ENCODE measurements at places on chromosomes 4 and X.

- DNase-seq, result no peak
Measured at GRCh38 chr4:186074189-186074588, 5.2 kb downstream of the TLR3 start.

- DNase-seq, result no peak
Measured at GRCh38 chrX:53089925-53090324, 4.0 kb upstream of the KANTR start.

- no peak for DNase-seq
Measured at GRCh38 chrX:100194082-100194775, 215.8 kb downstream of the PCDH19 start.

DNA sequence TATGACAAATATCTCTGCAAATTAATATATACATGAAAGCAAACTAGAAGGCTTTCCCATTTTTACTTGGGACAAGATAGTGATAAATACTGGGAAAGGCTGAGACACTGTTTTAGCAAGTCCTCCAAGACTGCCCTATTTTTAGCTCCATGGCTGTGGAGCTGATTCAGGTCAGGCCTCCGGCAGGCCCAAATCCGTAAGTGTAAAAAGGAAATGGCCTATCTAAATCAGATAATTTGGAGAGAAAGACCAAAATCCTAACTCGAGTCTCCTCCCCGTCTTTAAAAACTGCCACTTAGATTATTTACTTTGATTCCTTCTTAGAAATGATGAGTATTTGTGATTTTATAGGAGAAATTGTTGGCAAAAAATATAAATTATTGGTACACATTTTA, 2.9 kb downstream of the OTUD4 start:
- DNase-seq, result no peak

DNA sequence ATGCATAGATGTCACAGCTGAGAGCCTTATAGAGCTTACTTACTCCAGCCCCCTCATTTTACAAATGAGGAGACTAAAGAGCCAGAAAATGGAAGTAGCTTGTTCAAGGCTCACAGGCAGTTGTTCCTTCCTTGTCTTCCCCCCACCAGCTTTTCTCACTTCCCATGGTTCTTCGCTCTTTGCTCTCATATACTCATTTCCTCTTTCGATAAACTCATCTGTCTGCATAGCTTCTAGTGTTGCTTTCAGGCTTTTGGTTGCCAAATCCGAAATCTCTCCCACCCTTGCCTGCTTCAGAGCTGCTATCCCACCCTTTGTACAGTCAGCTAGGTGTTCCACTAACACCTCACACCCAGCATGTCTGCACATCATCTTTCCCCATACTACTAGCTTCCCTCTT, 25.0 kb upstream of the GJB1 start:
- no peak for DNase-seq

DNA sequence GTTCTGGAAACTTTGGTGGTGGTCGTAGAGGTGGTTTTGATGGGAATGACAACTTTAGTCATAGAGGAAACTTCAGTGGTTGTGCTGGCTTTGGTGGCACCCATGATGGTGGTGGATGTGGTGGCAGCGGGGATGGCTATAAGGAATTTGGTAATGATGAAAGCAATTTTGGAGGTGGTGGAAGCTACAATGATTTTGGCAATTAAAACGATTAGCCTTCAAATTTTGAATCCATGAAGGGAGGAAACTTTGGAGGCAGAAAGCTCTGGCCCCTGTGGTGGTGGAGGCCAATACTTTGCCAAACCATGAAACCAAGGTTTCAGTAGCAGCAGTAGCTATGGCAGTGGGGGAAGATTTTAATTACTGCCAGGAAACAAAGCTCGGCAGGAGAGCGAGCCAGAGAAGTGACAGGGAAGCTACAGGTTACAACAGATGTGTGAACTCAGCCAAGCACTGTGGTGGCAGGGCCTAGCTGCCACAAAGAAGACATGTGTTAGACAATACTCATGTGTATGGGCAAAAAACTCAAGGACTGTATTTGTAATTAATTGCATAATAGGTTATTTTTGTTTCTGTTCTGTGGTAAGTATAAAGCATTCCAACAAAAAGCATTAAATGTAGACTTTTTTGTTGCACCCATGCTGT, 23.2 kb upstream of the SOD3 start:
- DNase-seq, result no peak

GRCh38 chr4:19693936-19694570, 557.7 kb upstream of the SLIT2 start:
- DNase-seq, result no peak

DNA sequence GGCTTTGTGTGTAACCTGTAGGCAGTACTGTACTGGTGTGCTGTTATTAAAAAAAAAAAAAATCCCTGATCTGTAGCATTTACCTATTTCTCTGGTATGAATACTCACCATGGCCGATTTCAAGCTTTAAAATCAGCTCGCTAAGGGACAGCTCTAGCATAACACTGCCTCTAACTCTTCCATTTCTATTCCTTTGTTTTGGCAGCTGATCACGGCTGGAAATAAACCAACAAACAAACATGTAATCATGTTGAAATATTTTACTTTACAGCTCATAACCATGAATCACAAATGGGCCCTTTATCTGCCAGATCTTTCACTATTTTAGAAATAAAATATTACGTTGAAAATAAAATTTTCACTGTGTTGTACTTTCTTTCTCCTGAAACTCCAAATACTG, 60.5 kb upstream of the IL15 start:
- DNase-seq, result no peak

DNA sequence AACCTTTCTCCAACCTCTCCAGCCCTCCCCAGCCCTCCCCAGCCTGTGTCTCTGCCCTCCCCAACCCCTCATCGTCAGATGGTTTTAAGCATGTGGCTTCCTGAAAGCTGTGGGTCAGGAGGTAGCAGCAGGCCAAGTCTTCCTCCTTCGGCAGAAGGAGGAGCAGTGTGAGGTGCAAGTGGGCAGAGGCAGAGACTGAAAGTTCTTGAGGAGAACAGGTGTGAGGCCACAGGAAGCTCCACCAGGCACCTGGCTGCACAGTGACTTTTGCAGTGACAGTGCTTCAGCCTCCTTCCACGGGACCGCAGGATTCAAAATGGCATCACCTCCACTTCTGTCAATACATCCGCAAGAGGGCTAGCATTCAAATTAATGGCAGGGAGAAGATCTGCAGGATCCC, 203.9 kb upstream of the LEF1 start:
- DNase-seq, result no peak

- DNase-seq, result no peak
Measured at GRCh38 chr4:102871772-102872171, 3.0 kb downstream of the CISD2 start.

DNA sequence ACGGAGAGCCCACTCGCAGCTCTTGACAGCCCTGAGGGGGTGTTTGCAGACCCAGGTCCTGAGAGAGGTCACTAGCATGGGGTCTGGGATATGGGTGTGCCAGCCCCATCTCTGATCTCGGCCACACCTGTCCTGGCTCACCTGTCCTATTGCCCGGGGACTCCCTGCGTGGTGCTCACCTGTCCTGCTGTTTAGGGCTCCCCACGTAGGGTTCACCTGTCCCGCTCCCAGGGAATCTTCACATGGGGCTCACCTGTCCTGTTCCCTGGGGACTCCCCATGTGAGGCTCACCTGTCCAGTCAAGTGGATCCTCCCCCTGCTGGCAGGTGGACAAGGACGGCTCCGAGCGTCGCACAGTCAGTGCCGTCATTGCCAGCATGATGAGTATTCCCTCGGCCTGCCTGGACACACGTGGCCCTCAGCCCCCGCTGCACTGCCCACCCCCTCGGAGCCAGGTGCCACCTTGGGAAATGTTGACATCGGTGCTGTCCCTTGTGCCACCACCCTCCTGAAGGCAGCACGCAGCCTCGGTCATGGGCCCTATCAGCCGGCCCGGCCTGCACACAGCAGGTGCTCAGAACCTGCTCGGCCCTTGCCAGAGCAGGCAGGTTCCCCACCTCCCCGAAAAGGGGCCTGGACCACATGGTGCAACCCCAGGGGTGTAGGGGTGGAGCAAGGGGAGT, 6.3 kb downstream of the SLC49A3 start:
- DNase-seq, result no peak

DNA sequence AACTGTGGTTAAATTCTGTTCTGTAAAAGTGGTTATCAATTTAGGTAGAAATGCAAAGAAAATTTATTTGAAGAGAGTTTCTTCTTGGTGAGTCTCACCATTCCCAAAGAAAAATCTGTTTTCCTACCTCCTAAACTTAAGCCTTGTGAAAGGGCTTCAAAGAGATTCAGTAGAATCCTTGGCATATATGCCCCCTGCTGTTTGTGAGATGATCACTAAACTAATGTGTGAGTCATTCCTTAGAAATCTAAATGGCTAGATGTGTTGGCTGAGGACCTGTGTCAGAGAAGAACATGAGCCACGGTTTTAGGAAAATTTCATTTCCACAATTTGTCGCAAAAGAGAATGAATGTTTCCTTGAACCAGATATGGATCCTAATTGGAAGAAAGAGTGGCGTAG, 260.9 kb downstream of the SLC7A11 start:
- no peak for DNase-seq

DNA sequence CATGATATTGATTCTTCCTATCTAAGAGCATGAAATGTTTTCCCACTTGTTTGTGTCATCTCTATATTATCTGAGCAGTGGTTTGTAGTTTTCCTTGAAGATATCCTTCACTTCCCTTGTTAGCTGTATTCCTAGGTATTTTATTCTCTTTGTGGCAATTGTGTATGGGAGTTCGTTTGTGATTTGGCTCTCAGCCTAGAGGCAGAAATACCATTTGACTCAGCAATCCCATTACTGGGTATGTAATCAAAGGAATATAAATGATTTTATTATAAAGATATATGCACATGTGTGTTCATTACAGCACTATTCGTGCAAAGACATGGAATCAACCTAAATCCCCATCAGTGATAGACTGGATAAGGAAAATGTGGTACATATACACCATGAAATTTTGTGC, 172.7 kb upstream of the IL15 start:
- no peak for DNase-seq

DNA sequence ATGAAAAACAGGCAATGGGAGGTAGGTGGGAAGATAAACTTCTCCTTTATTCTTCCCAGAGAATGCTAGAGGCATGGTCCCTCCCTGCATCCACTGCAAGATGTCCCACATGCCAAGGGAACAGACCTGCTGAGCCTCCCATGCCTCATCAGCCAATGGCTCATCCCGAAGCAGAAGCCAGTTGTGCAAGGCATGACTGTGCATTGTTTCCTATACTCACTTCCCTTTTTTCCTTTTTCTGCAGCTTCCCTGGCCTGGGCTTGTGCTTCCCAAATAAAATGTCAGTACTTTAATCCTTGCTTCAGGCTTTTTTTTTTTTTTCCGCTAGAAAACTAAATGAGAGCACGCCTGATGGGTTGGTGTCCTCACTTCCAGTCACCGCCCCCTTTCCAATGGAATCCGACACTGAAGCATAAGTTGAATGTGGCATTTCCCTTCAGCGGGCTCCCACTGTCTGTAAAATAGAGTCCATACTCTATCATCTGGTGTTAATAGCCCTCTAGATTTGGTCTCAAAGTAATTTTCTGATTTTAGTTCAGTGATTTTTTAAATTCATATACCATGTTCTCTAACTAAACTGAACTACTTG, 239.0 kb upstream of the JADE1 start:
- DNase-seq, result no peak

DNA sequence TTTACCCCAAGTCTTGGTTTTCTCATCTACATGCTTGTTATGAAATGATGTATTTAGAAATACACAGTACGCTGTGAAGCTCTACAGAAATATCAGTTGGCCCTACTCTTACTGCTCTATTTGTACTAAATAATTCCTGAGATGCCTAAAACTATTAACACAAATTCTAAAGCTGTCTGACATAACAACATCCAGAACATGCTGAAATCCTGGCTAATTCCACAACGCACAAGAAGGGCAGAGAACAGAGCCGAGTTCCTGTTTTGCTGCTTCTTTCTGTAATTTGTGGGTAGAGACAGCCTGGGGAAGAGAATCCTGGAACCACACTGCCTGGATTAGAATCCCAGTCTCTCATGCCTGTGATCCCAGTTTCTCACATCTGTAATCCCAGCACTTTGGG, 59.0 kb downstream of the ZNF827 start:
- DNase-seq, result no peak

- no peak for DNase-seq
Measured at GRCh38 chr4:122218762-122219161, 66.6 kb downstream of the BLTP1 start.

DNA sequence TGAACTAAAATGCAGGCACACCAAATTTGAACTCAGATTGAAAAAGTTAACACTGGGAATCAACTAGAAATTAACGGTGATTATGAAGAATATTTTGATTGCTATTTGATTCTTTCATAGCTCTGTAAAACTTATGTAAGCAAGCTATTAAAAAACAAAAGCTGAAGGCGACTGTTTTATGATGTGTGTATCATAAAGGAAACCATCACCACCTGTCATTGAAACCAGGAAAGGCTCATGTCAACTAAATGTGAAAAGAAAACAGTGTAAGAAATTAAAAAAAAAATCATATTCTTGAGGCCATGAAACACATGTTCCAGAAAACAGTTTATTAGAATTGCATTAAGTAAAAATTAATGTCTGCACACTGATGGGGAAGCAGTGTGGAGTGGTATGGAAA, 24.2 kb downstream of the CPE start:
- DNase-seq, result no peak

DNA sequence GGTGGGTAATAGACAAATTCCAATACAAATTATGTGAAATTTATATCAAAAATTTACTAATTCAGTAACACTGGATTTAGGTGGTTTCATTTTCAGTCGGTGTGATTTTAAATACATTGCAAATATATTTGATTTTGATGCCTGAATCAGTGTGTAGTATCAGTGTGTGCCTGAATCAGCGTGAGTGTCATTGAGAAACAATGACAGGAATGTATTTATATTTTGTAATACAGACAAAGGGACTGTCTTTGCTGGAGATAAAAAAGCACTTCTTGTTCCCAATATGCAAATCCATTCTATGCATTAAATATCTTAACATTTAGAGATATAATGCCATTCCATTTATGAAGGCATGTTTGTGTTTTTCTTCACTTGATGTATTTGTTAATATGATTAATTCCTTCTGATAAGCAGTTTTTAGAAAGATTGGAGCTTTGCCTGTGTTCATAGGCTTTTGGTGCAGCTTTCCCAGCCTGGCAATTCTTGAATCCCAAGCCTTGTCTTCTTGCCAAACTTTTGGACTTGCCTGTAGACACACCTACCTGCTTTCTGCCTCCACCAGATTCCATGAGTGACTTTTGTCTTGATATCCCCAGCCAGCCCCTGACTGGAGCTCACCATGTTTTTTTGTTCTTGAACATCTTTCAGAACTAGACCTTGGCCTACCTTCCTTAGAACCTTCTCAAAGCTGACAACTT, 243.8 kb downstream of the ADGRL3 start:
- DNase-seq, result no peak

DNA sequence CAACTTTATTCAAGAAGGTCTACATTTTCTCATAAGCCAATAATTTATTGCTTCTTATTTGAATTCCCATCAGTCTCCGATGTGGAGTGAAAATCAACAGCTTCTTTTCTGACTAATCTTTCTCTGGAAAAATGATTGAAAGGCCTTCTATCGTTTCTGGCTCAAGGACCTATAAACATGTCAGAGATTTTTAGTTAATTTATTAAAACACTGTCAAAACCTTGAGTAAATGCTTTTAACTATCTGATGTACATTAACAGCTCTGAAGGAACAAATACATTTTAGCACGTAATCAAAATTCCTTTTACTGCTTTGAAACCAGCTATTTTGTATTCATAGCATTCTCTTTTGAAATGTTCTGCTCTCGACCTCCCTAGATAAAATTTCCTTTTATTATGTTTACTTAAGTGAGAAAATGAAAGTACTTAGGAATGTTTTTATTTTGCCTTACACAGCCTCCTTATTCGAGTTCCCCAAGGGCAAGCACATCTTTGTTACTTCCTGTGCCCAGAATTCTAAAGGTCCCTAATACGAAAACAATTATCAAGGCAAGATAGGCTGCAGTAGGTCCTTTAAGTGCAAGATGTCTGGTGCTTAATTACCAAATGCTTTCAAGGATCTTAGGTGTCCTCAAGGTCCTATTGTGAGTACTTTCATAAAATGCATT, 3.1 kb upstream of the ZFX start:
- peak; percentile 25 for DNase-seq

All from NCI-H2227 treated with DMSO at 0.1 percent for 48 hours (cell line).